ENCODE measurements at places on chromosomes 3 and 15.

GRCh38 chr15:33059184-33059583 is 135.3 kb downstream of the FMN1 start:
- no peak for DNase-seq

GRCh38 chr15:44183363-44183762 is 11.7 kb downstream of the FRMD5 start:
- DNase-seq = no peak

DNA sequence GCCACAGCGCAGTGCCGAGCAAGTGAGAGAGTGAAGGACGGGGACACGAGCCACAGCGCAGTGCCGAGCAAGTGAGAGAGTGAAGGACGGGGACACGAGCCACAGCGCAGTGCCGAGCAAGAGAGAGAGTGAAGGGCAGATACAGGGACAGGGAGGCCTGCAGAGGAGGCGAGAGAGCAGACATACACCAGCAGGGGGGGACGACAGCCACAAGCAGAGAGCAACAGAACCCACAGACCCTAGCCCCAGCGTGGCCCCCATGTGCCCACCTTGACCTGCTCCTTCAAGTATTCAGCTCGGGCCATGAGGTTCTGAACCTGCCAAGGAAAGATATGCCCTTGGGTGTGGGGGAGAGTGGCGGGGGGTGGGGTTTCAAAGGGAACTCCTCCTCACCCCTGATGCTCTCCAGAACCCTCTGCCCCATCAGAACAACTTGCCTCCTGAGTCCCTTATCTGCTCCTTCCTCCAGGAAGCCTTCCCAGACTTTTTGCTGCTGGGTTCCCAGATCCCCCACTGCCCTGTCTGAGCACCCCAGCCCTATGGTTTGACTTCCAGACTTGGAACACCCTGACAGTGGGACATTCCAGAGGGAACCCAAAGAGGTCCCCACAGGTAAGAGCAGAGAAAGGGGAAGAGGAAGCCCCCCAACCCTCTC is 5.3 kb downstream of the ULK3 start:
- no peak for DNase-seq

GRCh38 chr3:191882289-191882688 is 421.3 kb downstream of the PYDC2 start:
- DNase-seq = no peak

- DNase-seq = no peak
Measured at GRCh38 chr3:180433152-180433551, 168.8 kb upstream of the TTC14 start.

DNA sequence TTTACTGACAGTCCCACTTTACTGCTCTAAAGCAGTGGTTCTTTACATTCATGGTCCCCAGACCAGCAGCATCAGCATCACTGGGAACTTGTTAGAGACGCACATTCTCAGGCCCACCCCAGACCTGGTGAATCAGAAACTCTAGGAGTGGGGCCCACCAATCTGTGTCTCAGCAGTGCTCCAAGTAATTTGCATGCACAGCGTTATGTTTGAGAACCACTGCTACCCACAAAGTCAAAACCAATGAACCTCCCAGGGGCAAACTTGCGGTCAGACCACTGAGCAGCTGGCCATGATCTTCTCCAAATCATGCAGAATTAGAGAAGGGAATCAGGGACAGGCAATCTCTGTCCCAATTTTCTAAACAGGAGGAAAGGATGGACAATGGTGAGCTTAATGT is 58.5 kb downstream of the ST8SIA2 start:
- DNase-seq = no peak

DNA sequence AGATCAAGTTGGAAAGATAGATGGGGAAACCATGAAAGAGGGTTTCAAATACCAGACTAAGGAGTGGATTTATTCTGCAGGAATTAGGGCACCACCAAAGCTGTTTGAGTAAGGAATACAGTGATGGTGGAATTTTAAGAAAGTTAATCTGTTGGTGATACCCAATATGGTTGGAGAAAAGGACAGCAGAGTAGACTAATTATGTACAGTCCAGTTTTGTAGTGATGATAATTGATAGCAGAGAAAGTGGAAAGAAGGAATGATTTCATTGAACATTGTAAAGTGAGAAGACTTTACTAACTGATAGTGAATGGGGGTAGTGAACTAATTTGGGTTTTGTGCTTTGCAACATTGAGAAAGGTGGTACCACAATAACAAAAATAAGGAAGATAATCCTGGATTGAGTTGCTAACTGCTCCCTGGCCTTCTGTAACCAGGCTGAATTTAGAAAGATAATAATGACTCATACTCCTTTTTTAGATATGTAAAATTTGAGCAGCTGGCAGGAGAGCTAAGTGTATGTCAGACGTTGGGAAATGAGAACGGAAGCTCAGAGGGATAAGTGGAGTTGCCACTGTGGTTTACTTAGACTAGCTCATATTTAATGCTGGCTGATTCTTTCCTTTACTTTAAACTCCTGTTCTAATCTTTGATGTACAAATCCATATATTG is 16.9 kb downstream of the TCAIM start:
- no peak for DNase-seq

All from right lobe of liver (tissue), 6 donors.